CD4-positive, alpha-beta T cell treated with Interleukin-6 for 4 hours (primary cell): ENCODE measurements at places on chromosomes 5 and 9.

DNA sequence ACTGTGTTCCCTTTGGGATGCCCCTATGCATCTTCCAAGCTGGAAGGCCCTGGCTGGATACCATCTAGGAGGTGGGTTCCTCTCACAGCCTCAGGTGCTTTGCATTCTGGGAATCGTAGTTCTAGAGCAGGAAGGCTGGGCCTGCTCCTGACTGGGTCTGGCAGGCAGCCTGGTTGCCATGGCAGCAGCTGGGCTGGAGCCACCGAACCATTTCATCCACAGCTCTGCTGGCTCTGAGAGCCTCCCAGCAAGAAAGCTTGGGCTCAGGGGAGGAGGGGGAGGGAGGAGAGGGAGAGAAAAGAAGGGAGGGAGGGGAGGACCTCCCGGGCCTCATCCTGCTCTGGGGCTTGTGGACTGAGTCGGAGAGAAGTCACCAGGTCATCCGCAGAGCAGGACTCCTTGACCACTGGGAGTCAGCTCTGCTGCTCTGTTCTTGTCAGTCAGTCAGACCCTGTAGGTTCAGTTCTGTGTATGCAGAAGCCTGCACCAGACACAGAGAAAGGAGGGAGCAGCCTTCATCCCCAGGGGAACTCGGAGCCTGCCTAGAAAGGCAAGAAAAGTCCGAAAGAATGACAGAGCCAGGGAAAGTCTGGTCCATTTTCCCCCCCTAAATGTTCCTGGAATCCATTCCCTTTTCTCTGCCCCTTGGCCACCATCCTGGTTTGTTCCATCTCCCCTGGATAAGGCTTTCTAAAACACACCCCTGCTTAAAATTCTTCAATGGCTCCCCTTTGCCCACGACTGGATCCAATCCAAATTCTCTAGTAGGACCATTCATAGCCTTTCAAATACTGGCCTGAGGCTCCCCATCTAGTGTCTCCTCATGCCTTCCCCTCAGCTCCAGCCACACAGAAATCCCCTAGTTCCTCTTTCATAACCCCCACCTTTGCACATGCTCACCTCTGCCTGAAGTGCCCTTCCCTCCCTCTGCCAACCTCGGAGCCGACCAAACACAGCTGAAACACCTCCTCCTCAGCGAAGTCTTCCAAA lies 65.4 kb upstream of the ARAP3 start:
- DNase-seq, result no peak

- no peak for DNase-seq
Observed at GRCh38 chr5:142544946-142545649, 140.8 kb downstream of the FGF1 start.

- no peak for DNase-seq
Observed at GRCh38 chr5:44770780-44771717, 37.7 kb upstream of the MRPS30 start.

- DNase-seq, result no peak
Observed at GRCh38 chr9:99966716-99967115, 60.3 kb downstream of the STX17 start.

DNA sequence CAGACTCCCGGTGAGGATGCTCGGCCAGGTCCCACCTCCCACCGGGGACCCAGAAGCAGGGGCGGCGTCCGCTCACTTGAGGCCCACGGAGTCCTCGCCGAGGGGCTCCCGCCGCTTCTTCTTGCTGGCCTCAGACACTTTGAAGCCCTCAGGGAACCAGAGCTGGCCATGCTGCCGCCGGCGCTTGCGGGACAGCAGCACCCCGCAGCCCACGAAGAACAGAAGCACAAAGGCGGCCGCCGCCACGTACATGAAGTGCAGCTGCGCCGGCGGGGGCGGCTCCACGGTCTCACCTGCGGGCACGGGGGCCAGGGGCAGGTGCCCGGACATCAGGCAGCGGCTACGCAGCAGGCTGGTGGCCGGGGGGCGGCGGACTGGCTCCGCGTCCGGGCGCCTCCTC lies 19.4 kb upstream of the SEC16A start:
- no peak for DNase-seq

GRCh38 chr5:59021837-59022514 lies 439.1 kb downstream of the RAB3C start:
- peak; percentile 14 for DNase-seq

- DNase-seq, result no peak
Observed at GRCh38 chr9:82148426-82148810, 159.8 kb downstream of the SPATA31D1 start.
